ENCODE measurements at places on chromosomes 13 and 19.

DNA sequence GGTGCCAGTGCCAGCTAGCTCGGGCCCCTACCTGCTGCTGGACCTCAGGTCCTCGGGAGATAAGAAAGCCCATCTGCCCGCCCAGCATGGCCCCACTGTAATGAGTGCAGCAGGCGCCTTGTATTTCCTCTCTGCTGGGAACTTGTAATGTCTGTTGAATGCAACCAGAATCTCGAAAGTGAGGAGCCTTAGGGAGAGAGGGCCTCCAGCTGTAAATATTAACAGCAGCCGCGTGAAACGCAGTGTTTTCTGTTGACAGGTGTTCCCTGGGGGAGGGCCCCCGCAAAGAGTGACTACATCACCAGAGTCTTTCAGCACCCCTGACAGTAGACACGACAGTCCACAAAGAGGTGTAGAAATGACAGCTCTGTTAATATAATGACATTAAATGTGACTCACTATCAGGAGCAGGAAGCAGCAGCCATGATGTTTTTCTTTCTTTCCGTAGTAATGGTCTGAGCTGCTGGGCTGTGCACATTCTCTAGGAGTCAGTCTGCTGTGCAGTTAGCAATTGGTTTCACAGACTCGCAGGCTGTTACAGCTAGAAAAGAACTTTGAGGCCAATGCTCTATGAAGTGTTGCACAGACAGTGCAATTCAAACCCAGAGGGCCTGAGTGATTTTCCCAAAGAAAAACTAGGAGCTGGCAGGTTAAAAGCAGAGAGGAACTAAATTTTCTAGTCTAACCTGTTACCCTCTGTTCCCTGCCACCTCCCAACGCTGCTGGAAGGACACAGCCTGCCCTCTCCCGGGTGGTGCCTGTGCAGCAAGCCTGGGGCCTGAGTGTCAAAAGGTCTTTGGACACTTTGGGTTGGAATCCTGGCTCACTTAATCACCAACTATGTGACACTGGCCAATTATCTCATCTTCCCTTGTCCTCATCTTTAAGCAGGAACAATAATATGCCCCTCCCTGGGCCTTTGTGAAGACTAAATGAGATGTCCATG lies 58.6 kb upstream of the WASF3 start:
- DNase-seq = peak; percentile 64

GRCh38 chr13:81929988-81930387 lies 1589.1 kb upstream of the SPRY2 start:
- DNase-seq = peak; percentile 62

DNA sequence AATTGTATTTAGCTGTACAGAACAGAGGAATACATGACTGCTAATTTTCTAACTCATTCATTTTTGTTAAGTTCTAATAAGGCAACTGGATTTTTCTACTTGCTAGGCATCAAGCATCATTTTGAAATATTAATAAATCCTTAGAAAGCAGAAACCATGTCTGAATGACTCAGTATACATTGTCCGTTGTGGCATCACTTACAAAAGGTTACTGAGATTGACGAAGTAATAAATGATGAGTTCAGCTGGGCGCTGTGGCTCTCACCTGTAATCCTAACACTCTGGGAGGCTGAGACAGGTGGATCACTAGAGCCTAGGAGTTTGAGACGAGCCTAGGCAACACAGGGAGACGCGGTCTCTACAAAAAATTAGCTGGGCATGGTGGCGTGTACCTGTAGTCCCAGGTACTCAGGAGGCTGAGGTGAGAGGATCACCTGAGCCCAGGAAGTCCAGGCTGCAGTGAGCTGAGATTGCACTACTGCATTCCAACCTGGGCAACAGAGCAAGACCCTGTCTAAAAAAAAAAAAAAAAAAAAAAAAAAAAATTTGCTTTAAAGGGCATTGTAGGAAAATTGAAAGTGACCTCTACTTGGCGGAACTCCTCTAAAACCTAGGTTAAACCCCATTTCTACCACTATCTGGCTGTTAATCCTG lies 36.6 kb downstream of the LHFPL6 start:
- no peak for DNase-seq

DNA sequence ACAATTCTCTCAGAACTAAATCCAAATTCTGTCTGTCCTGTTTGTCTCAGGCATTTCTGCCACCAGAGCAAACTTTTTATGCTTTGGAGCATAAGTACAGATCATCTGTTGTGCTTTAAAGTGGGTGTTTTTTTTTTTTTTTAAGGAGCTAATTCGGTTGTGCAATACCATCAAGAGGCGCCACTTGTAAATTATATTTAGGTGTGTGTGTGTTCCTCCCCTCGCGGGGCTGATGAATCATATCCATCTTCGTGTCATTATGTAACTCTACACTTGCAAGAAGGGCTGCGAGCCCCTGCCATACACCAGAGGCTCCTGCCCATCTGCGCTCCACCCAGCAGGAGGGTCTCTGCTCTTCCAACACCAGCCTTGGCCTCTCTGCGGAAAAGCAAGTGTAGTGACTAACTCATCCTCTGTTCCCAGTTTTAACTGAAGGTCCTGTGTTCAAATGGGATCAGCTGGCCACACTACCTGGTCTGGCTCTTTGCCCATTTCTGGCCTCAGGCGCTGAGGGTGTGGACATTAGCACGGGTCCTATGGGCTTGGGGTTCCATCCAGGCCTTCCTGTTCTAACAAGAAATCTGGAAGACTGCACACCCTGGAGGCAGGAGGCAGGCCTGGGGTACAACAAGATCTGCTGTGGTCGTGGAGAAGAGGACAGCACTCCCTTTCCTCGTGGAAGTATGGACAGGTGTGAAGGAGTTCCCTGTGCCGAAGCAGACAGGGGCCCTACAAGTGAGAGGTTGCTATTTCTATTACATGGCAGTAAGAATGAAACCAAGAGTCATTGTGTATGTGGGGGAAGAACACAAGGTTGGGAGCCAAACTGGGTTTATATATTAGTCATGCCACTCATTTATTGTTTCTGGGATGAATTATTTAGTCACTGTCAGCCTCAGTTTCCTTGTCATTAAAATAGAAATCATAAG lies 96.1 kb upstream of the MBNL2 start:
- DNase-seq = peak; percentile 98

DNA sequence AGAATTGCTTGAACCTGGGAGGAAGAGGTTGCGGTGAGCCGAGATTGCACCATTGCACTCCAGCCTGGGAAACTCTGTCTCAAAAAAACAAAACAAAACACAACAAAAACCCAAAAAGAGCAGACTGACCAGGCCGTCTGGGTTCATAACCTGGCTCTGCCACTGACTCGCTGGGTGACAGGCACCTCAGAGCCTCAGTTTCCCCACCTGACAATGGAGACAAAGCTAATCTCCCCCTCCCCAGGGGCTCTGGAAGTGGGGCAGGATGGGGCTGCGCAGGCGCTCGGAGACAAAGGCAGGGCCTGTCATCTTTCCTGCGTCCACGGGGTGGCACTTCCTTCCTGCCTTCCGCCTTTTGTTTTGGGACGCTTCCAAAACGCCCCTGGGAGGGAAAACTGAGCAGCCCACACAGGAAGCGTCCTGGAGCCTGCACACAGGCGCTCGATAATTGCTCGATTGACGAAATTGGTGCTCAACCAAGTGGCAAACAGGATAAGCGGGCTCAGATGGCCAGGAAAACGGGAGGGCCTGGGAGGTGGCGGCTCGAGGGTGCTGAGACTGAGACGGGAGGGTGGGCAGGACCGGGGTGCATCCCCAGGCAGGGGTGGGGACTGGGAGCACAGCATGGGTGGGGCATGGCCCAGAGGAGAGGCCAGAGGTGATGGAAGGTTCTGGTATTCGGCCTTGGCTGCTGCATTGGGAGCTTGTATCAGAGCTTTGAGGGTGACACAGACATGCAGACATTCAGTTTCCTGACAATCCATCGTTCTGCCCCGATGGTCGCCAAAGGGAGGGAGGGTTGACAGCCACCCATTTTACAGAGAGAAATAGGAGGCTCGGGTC lies 17.8 kb downstream of the SPC24 start:
- DNase-seq = peak; percentile 97

DNA sequence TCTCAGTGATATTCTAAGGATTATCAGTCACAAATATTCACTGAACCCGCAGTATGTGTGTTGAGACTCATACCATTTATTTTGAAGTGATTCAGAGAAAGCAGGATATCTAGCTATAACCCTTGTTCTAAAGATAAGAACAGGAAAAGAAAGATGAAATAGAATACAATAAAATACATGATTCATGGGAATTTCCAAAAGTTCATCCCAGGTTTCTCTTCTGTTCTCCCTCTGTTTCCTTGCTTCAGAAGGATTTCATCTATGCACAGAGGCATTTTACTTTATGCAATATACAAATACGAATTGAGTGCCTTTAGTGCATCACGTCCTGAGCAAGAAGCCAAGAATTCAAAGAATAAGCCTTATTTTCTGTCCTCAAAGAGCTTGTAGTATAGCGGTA lies 274.4 kb upstream of the GPC6 start:
- no peak for DNase-seq

GRCh38 chr19:10653482-10653731 lies 739 bp upstream of the ILF3 start:
- no peak for DNase-seq

DNA sequence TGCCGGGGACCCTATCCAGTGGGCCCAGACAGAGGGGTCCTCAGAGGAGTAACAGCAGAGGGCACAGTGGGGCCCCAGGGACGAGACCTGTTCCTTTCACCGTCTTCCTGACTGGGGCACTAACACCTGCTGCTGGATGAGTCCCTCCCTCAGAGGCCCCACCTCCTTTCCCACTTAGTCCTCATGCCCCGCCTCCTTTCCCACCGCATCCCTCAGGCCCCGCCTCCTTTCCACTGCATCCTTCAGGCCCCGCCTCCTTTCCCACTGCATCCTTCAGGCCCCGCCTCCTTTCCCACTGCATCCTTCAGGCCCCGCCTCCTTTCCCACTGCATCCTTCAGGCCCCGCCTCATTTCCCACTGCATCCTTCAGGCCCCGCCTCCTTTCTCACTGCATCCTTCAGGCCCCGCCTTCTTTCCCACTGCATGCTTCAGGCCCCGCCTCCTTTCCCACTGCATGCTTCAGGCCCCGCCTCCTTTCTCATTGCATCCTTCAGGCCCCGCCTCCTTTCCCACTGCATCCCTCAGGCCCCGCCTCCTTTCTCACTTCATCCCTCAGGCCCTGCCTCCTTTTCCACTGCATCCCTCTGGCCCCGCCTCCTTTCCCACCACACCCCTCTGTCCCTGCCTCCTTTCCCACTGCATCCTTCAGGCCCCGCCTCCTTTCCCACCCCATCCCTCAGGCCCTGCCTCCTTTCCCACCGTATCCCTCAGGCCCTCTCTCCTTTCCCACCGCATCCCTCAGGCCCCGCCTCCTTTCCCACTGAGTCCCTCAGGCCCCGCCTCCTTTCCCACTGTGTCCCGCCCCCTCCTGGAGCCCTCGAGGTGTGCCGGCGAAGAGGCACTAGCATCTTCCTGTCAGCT lies 6.7 kb downstream of the SPPL2B start:
- DNase-seq = no peak

GRCh38 chr13:77751513-77752456 lies 54.3 kb downstream of the SLAIN1 start:
- peak; percentile 63 for DNase-seq

GRCh38 chr13:67772807-67773453 lies 542.8 kb upstream of the PCDH9 start:
- DNase-seq = no peak

DNA sequence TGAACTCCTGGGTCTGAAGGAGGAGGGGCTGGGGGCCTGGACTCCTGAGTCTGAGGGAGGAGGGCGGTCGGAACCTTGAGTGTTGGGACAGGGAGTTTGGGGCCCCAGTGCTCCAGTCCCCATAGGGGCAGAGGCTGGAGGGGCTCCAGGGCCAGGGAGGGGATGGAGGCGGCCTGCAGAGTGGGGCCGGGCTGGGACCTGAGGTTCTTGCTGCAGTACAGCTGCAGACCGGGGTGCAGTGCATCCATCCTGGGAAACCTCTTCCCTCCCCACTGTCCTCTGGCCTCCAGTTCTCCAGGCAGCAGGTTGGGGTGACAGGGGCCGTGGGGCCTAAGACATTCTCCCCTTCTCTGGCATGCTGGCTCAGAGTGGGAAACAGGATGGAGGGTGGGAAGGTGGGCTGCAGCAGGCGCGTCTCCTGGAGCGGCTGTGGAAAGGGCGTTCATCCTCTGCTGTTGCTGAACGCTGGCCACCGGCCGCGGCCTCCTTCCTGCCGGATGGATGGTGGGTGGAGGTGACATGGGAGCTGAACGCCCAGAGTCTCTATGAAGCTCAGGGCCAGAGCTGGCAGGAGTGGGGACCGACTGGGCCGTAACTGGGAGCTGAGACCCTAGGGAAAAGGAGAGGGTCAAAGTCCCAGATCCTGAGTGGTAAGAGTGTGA lies 1.6 kb downstream of the BRSK1 start:
- DNase-seq = no peak

DNA sequence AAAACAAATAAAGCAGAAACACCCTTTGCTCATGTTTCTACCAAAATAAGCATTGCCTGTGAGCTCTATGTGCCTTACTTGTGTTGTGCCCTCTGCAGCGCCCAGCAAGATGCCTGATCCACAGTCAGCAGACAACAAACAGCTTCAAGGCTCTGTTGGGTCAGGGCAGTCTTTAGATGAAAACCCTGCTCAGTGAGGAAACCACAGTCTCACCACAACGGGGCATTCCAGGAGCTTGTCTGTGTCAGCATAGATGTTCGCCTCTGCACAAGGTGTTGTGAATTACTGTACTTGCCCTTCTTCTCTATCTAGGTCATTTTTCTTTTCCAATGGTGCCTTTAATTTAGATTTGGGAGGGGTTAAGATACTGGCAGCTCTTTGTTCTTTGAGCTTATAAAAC lies 251.9 kb downstream of the COL4A1 start:
- DNase-seq = no peak

DNA sequence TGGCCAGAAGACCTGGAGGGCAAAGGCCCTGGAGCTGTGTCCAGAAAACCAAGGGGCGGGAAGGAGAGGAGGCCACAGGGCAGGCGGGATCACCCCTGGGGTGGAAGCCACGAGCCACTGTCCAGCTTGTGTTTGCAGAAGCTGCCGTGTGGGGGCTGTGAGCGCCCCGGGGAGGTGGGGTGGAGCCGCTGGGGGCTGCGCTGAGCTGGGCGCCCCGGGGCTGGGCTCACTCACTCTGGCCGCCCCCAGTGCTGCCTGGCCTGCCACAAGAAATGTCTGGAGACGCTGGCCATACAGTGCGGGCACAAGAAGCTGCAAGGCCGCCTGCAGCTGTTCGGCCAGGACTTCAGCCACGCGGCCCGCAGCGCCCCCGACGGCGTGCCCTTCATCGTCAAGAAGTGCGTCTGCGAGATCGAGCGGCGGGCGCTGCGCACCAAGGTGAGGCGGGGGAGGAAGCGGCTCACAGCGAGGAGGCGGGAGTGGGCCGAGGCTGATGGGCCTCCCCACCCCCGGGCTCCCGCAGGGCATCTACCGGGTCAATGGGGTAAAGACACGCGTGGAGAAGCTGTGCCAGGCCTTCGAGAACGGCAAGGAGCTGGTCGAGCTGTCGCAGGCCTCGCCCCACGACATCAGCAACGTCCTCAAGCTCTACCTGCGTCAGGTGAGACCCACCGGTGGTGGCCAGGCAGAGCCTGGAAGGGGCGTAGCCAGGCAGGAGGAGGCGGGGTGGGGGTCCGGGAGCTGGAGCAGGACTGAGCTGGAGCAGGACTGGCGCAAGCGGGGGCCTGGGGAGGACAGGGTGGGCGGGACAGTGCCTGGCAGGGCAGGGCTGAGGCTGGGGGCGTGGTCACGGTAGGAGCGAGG lies 13.6 kb downstream of the POLR2E start:
- peak; percentile 86 for DNase-seq

Measured in NCI-H69 (cell line).